ENCODE measurements at places on chromosomes 6 and 20.
A peak's percentile ranks its signal among the peaks of the same experiment; 100 is the strongest.

- DNase-seq = no peak
Measured at GRCh38 chr6:4018924-4019236, 60.1 kb downstream of the FAM217A start.

GRCh38 chr20:61117725-61118124, 134.3 kb upstream of the CDH4 start:
- no peak for DNase-seq

GRCh38 chr6:159871906-159872305, 18.9 kb upstream of the MAS1 start:
- DNase-seq = no peak

GRCh38 chr20:50366270-50367103, 143.7 kb upstream of the PTPN1 start:
- DNase-seq = peak; percentile 42

DNA sequence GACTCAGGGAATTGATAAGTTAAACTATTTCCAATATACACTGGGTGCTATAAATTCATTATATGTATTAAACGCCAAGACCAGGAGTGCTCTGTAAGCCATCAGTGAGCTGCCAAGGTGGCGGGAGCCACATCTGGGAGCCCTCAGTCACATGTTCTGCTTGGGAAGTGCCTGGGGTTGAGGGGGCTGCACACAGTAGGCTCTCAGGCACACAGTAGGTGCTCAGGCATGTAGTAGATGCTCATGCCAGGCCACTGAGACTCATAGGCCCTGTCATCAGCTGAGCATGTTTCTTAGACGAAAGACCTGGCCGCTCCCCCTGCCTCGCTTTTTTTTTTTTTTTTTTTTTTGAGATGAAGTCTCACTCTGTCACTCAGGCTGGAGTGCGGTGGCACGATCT, 83.3 kb upstream of the BHLHE23 start:
- no peak for DNase-seq
